ENCODE measurements at places on chromosomes 7 and 10.

GRCh38 chr7:130047831-130048230 is 3.3 kb downstream of the ZC3HC1 start:
- DNase-seq: no peak

GRCh38 chr10:122281018-122281626 is 10.0 kb downstream of the BTBD16 start:
- no peak for DNase-seq

- DNase-seq: no peak
These were observed 15.6 kb downstream of the FOXL3 start for GRCh38 chr7:305410-306151.

DNA sequence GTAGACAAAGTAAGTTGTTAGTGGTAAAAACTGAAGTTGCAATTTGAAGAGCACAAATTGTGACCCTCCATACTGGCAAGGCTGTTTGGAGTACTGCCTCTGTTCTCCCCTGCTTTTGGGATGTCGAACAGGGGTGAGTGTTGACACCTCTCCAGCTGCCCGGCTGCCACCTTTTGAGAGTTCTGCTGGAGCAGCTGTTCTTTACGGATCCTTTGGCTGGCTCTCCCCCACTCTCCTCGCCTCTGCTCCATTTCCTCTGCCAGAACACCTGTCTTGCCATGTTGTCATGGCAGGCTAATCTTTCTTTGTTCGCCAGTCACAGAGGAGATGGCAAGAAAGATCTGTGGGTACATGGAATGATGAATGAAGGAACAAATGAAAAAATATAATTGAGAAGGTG is 34.9 kb downstream of the INSYN2A start:
- DNase-seq: no peak

- DNase-seq: no peak
These were observed 90.3 kb upstream of the SFMBT2 start for GRCh38 chr10:7501157-7501556.

DNA sequence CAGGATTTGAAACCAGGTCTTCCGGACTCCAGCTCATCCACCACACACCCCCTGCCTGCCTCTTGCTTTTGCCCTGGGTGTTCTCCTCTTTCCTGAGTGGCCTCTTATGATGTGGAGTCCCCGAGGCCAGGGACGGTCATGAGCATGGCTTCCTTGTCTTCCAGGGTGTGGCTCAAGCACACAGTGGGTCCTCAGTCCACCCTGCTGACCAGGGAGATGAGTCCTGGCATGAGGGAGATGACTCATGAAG is 32.8 kb downstream of the DNAJB12 start:
- no peak for DNase-seq

DNA sequence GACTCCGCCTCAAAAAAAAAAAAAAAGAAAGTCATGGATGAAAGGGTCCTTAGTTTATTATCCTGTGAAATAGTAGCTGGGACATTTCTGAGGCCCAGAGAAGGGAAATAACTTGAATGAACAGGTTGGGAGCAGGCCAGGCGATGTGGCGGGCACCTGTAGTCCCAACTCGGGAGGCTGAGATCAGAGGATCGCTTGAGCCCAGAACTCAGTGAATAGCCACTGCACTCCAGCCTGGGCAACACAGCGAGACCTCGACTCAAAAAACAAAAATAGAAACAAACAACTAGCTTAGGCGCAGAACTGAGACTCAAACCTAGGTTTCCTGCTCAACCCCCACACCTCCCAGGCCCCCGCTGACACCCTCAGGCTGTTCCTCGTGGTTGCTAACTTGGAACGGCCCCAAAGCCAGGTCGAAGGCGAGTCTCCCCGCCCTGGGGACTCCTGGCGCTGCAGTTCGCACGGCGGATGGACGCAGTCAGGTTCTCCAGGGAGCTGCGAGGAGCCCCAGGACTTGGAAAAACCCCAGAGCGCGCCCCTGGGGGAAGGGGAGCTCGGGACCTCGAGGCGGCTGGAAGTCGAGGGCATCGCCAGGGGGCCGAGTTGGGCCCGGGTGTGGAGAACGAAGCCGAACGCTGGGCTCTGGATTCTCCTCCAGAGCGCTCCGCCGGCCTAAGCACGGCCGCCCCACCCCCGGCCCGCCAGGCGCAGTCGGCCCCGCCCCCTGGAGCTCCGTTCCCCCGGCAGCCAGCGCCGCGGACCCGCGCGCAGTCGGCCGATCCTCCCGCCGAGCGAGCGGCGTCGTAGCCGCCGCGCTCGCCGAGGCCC is at the start of gene STOX1:
Gene STOX1, plus strand, starts transcription at position 768 of the 828 bp plus-strand sequence. CDS start 93 bp downstream, outside the sequence.
- DNase-seq: peak; percentile 44

GRCh38 chr7:88566162-88566729 is 193.3 kb upstream of the ZNF804B start:
- no peak for DNase-seq

DNA sequence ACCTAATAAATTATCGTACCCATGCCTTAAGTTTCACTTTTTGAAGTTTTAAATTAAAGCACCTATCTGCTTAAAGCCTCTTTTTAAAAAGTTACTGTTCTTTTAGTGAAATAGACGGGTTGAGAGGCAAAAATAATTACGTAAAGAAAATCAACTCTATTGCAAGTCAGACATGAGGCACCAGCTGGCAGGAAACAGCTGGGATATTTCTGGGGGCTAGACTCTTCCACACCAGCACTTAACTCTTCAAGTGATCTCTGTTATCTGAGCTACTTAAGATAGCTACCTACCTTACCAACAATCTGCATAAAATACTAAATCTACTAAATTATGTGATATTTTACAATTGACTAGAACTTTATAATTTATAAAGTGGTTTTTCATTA is 35.8 kb downstream of the GBF1 start:
- no peak for DNase-seq

DNA sequence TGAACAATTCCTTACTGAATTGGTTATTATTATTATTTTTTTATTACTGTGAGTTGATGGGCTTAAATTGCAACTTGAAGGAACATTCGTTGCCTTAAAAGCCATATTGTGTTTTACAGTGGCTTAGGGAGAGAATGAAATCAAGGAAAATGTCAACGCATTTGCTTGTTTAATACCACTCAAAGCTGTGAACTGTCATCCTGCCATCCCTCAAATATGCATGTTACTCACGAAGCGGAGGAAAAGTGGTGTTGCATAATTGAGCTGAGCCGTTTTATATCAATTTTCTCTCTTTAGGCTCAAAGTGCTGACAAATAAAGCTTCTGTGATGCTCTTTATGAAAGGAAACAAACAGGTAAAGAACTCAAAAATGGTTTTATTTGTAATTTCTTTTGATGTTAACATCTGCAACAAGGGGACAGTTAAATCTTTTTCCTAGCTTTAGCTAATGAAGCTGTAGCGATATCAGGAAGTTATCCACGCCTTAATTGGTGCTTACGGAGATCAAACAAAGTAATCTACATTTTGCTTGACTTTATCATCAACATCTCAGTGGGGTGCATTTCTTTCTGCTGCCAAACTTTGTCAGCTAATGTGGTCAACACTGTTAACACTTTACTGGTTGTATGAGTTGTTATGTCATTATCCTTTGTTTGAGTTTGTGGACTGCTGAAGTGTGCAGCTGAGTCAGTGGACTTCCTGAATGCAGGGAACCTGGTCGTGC is 33.1 kb downstream of the GLRX3 start:
- no peak for DNase-seq

- no peak for DNase-seq
These were observed 63.8 kb downstream of the CCSER2 start for GRCh38 chr10:84392181-84392580.

DNA sequence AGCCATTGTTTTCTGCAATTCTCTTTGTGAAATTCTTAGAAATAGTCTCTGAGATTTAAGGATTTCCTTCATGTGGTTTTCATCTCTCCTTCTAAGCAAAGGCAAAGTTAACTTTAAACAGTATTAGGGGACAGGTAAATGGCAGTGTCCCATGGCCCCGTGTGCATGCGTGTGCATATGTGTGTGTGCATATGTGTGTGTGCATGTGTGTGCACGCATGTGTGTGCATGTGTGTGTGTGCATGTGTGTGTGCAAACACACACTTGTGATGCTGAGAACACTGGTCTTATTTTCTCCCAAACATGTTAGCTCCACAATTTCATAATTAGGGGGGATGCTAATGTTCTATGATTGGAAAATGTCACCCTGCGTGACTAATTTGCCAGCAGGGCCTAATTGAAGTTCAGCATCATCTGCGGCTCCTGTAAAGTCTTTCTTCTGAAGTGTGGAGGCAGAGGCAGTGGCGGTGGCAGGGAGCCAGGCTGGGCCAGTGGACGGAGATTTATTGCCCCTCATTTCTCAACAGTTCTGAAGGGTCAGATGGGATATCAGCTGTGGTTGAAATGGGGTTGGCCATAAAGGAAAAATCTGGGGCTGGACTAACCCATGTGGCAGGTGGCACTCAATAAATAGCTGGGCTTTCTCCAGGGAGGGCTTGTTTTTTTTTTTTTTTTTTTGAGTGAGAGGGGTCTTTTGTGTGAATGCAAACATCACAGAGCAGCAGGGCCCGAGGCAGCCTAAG is 289.3 kb upstream of the PODXL start:
- DNase-seq: no peak

GRCh38 chr10:62183442-62183841 is 85.2 kb downstream of the RTKN2 start:
- peak; percentile 88 for DNase-seq

DNA sequence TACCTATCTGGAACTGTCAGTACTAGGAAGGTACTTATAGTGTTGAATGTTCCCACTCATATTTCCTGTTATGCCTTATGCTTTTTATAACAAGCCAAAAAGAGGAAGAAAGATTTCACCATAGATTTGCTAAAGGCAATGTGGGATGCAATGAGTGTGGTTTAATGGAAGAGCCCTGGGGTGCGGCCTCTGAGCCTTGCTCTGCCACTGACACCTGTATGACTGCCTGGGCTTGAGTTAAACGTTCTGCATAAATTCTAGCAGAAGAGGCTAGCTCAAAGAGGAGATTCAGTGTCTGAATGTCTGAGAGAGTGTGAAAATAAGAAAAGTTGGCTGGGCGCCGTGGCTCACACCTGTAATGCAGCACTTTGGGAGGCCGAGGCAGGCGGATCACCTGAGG is 143.8 kb downstream of the TPST1 start:
- DNase-seq: no peak

DNA sequence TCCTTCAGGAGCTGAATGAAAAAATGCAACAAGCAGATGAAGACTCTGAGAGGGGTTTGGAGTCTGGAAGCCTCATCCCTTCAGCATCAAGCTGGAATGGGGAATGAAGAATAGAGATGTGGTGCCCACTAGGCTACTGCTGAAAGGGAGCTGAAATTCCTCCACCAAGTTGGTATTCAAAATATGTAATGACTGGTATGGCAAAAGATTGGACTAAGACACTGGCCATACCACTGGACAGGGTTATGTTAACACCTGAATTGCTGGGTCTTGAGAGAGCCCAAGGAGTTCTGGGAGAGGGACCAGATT is 5.4 kb downstream of the IFIT2 start:
- DNase-seq: peak; percentile 33

DNA sequence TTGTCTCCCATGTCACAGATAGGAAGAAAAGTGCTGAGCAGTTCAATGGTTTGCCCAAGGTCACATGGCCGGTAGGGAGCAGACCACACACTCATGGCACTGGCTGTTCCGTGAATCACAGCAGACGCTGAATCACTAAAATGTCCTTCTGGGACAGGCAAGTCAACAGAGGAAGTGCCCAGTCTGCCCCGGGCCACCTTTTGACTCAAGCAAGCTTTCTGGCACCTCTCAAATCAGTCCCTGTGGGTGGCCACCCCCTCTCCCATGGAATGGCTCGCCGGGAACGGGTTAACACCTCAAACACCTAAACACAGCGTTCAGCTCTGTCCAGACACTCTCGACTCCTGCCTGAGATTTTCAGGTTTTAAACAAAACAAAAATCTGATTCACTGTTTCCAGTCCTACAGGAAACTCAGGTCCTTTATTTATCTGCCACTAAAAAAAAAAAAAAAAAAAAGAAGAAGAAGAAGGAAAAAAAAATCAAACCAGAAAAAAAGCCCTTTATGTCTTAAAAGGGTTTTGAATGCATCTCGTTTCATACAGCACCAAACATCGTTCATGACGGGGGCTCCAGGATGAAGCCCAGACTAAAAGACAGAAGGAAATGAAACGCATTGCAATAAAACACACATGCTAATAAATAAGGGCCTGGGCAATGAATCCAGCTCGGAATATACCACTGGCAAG is 15.5 kb downstream of the CARD11 start:
- DNase-seq: no peak

DNA sequence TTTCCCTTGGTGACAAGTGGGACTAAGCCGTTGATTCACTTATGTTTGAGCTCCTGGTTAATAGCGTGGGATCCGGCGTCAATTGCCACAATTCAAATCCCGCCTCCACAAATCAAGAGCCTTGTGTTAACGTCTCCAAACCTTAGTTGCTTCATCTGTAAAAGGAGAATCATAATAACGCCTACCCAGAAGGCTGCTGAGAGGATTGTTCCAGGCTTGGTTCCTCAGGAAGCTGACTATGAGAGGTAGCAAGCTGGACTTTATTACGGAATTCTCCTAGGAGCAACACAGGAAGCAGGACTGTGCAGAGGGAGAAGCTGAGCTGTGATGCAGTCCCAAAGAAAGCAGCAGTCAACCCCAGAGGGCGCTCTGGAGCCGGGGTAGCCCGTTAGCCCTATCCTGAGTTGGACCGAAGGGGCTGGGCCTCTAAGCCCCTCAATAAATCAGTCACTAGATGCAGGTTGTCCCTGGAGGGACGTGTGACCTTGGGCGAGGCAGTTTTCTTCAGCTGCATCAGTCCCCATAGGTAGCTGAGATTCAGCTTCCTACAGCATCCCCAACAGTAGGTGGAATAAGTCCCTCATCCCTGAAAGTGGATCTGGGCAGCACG is 6.9 kb upstream of the BAG3 start:
- DNase-seq: no peak

DNA sequence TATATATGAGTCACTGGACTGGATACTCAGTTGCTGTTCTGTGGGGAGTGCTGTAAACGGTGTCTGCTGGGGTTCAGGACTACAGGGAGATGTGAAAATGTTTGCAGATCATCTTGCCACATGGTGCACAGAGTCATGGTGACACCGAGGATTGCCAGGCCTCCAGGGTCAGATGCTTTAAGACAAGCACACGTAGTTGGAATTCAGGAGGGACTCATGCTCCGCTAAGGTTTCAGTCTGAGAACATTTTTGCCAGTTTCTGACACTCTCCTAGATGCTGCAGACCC is 211.3 kb downstream of the CXCL12 start:
- DNase-seq: no peak

GRCh38 chr10:17453035-17453372 is 1.4 kb downstream of the ST8SIA6 start:
- DNase-seq: no peak

- DNase-seq: no peak
These were observed 286.9 kb downstream of the KCNMA1 start for GRCh38 chr10:77350711-77351119.

GRCh38 chr7:100127866-100128636 is 1.3 kb downstream of the MBLAC1 start:
- peak; percentile 20 for DNase-seq

Measured in CD4-positive, alpha-beta T cell treated with Interferon alpha-2 for 1 hour (primary cell).